ENCODE measurements at places on chromosomes 6 and 20. TPM values are rescaled to one million over a fixed set of nuclear protein-coding genes. Genes with fewer than 3 reads are reported as not detected.

Gene KCNK16
- polyA plus RNA-seq, result not detected

Gene TDRD6
- 0.27 TPM for polyA plus RNA-seq

GRCh38 chr6:136716917-136717715 is 75.2 kb downstream of the MAP3K5 start:
- DNase-seq, result no peak

Gene TRAM2
- polyA plus RNA-seq, result 7.1 TPM

Gene RAB5IF
- polyA plus RNA-seq, result 74.3 TPM

- DNase-seq, result no peak
Observed at GRCh38 chr6:64969139-64969538, 737.9 kb downstream of the EYS start.

DNA sequence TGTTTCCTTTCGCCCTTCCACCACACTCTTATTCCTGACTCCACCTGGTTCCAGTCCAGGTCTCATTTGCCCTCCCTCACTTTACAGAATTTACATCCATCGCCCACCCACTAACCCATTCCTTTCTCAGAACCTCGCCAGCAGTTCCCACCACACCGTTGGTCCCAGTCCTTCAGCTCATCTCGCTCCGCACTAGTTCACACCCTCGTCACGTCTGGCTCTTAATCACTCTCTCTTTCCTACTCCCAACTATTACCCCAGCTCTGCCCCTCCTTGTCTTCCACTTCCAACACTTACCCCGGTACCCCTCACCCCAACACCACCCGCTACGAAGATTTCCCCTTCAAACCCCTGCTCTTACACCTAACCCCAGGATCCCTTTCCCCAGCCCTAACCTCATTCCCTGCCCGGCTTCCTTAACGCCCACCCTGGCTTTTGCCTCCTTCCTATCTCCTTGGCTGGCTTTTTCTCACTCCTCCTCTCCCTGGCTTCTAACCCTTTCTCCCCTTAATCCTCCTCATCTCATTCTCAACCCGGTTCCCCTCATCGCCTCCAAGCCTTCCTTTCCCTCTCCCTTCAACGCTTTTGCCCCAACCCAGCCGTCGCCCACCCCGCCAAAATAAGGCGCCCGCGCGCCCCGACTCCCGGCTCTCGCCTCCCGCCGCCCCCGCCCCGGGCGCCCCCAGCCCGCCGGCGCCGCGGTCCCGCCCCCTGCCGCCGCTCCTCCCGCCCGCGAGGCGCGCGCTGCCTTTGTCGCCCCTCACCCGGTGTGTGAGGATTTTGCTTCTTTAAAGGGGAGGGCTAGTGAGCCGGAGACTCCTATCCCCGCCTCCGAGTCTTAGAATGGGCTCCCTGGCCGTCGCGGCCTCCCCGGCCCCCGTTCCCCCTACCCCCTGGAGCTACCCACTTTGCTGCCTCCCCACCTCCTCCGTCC is 542 bp downstream of the USP49 start:
- no peak for DNase-seq

DNA sequence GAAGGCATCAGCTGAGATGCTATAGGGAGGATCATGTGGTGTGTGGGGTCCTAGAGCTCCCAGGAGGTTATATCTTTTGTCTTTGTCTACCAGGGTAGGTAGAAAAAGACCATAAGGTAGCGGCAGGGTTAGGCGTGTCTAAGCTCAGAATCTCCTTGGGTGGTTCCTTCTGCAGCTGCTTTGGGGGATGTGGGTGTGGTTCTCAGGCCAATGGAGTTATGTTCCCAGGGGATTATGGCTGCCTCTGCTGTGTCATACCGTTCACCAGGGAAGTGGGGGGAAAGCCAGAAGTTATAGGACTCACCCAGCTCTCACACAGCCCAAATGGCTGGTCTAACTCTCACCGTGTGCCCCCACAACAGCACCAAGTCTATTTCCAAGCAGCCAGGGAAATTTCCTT is 107.4 kb upstream of the ADGRB3 start:
- DNase-seq, result no peak

GRCh38 chr20:32482442-32483261 is 102.5 kb downstream of the NOL4L start:
- DNase-seq, result peak; percentile 84
